ENCODE measurements at places on chromosomes 4 and X. TPM values are rescaled to one million over a fixed set of nuclear protein-coding genes. Genes with fewer than 3 reads are reported as not detected.

DNA sequence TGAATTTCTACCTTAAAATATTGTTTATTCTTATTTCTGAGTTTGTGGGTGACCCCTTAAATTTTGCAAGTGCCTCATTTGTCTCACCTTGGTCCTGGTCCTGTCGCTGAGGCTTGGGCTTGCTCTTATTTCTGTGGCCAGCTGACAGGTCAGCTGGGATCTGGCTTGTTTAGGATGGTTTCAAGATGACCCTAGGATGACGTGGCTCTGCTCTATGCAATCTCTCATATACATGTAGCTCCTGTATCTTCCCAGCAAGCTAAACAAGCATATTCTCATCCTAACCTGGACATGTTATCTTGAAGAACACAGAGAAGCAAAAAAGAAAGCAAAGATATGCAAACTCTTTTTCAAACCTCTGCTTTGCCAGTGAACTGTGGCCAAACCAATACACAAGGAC lies 158.4 kb downstream of the BANK1 start:
- no peak for DNase-seq

GRCh38 chr4:177673985-177674489 lies 231.8 kb upstream of the AGA start:
- DNase-seq, result no peak

DNA sequence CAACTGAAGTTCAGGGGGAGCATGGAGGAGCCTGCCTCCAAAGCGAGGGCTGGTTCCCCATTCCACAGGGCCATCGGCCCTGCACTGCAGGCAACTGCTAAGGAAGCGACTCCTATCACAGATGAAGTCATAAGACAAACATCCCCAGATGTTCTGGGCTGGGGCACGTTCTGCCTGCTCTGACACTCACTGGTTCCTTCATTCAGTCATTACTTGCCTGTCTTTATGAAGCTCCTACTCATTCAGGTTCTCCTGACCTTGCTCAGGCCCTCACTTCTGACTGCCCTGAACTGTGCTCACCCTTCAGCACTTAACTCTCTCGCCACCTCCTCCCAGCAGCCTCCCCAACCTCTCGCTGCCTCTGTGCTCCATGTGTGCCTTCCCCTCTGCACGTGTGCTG lies 2.5 kb upstream of the SLC2A9 start:
- DNase-seq, result no peak

GRCh38 chr4:169220447-169220846 lies 50.3 kb downstream of the SH3RF1 start:
- no peak for DNase-seq

GRCh38 chrX:118459494-118459893 lies 36.1 kb upstream of the DOCK11 start:
- DNase-seq, result no peak

GRCh38 chrX:2385224-2385623 lies 115.6 kb downstream of the DHRSX start:
- no peak for DNase-seq

DNA sequence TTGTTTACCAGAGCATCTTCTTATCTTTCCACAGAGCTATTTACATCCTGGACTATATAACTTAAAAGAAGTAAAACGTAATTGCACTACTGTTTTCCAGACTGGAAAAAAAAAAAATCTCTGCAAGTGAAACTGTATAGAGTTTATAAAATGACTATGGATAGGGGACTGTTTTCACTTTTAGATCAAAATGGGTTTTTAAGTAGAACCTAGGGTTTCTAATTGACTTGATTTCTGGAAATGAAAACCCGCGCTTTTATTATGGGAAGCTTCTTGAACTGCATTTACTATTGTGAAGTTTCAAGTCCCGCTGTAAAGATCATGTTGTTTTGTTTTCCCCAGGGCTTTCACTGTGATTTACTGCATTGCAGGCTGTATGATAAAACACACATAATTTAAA lies 162.7 kb downstream of the STIM2 start:
- no peak for DNase-seq

GRCh38 chr4:96205143-96205936 lies 365.4 kb downstream of the PDHA2 start:
- DNase-seq, result no peak

- DNase-seq, result no peak
Measured at GRCh38 chrX:103879339-103879738, 47.3 kb upstream of the RAB9B start.

GRCh38 chrX:121307449-121307848 lies 260.0 kb downstream of the GLUD2 start:
- DNase-seq, result no peak

GRCh38 chr4:12138488-12138887 lies 709.8 kb upstream of the HS3ST1 start:
- DNase-seq, result no peak

GRCh38 chr4:74132944-74133343 lies 25.0 kb upstream of the MTHFD2L start:
- no peak for DNase-seq

DNA sequence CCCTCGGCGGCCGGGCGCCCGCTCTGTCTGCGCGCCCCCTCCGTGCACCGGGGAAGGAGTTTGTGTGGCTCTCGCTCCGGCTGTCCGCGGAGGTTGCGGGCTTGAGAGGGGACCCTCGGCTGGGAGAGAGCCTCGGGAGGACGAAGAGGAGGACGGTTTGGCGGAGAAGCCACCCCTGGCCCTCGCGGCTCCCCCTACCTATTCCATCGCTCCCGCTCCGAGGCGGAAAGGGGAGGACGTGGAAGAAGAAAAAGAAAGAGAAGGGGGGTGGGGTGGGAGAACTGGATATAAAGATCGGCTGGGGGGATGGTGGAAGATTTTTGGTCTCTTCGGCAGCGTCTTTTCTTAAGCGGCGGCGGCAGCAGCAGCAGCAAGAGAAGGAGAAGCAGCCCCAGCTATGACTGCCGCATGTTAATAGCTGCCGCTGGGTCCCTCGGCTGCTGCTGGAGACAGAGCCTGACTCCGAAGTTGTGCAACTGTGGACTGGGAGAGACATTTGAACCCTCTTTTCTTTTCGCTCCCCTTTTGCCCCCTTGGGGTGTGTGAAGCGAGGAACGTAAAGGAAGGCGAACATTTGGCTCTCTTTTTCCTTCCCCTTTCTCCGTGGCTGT lies 895 bp downstream of the ADGRL3 start:
- no peak for DNase-seq

DNA sequence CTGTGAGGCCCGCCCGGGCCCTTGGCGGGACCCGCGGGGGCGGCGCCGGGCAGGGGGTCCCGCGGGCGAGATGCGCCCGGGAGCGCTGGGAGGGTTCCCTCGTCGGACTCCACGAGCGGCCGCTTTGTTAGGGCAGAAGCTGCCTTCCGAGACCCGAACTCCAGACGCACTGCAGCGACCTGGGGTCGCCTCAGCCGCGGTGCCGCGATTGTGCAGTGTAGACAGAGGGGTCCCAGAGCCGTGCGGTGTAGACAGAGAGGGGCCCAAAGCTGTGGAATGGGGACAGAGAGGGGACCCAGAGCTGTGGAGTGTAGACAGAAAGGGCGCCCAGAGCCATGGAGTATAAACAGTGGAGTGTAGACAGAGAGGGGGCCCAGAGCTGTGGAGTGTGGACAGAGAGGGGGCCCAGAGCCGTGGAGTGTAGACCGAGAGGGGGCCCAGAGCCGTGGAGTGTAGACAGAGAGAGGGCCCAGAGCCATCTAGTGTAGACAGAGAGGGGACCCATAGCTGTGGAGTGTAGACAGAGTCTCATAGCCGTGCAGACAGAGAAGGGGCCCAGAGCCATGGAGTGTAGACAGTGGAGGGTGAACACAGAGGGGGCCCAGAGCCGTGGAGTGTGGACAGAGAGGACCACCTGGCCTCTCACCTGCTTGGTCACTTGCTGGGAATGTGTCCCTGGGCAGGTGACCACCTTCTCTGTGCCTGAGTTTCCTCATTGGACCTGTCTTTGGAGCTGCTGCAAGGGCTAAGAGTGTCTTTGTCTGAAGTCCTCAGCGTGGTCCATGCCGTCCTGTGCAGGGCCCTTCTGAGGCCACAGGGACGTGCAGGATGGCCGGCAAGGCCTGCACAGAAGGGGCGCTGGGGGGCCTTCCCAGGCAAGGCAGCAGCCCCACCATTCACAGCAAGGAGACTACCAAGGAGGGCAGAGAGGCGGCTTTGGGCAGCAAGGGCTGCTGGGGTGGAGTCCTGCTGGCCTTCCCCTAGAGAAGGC lies 875 bp downstream of the RGS12 start:
- DNase-seq, result no peak

- no peak for DNase-seq
Measured at GRCh38 chrX:67351411-67351810, 192.4 kb upstream of the AR start.

- no peak for DNase-seq
Measured at GRCh38 chrX:97401586-97402136, 518.0 kb downstream of the RPA4 start.

DNA sequence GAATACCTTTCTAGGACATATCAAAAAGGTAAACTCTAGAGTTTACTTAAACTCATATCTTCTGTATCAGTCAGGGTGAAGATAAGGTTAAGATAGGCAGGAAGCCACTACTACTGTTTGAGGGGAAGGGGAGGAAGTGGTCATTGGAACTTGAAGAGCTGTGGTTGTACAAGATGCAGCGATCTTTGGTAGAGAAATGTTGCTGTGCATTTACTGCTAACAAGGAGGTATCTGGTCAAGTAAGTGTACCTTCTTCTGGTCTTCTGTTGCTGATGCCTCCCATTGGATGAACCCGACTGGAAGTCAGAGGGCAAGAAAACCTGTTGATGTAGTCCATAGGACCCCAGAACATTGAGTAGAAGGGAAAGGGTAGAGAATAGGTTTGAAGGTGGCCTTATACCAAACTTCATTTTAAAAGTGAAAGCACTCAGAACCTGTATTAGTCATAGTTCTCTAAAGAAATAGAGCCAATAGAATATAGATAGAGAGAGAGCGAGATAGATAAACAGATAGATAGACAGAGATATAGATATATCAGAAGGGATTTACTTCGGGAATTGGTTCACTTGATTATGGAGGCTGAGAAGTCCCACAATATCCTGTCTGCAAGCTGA lies 47.9 kb upstream of the TSPAN5 start:
- no peak for DNase-seq

- no peak for DNase-seq
Measured at GRCh38 chr4:80197601-80198440, 518 bp downstream of the PRDM8 start.

DNA sequence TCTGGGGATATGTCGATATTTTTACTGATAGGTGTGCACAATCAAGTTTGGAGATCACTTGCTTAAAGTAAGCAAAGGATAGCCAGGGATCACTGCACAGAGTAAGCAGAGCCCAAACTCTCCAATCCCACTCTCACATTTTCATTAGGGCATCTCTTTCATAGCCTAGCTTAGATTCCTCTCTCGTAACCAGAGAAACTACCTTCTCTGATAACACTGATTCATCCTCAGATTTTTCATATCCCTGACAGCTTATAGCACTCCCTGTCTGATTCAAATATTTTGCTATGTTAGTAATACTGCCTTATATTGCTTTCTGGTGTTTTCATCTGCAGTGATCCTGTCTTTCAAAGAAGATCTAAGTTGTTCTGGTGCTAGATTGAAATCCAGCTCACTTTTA lies 123.7 kb downstream of the CBLL2 start:
- DNase-seq, result no peak

DNA sequence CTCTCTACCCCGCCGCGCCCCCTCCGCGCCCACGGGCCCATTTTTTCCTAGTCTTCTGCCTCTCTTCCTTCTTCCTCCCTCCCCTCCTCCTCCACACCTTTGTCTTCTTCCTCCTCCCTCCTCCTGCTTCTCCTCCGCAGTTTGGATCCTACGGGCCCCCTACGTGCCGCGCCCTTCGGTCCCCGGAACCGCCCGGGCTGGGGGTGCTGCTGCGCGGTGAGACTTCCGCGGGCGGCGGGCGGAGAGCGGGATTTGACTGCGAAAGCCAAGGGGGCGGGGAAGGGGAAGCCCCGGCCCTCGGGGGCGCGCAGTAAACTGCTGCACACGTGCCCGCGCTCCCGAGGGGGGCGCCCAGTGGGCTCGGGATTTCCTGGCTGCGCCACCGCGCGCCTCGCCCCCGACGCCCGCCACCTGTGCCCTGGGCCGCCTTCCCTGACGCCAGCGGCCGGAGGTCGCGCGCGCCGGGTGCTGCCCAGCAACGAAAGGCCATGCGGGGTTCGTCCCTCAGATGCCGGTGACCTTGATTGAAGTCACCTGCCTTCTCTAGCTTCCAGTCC lies 3.3 kb upstream of the NKX3-2 start:
- no peak for DNase-seq

DNA sequence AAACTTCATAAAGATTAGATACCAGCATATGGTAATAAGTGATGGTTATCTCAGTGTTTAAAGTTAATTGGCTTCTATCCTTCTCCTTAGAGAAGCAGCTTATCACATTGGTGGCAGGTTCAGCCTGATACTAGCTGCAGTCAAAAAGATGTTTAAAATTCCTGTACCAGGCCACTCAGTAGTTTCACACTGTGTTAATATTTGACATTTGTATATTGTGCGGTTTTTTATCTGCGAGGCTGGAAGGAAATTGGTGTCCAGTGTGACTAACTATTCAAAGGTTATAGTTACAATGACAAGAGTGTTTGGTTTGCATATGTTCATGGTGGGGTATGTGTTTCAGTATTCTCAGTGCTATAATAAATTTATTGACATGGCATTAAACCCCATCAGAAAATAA lies 27.5 kb upstream of the TBC1D8B start:
- DNase-seq, result no peak

DNA sequence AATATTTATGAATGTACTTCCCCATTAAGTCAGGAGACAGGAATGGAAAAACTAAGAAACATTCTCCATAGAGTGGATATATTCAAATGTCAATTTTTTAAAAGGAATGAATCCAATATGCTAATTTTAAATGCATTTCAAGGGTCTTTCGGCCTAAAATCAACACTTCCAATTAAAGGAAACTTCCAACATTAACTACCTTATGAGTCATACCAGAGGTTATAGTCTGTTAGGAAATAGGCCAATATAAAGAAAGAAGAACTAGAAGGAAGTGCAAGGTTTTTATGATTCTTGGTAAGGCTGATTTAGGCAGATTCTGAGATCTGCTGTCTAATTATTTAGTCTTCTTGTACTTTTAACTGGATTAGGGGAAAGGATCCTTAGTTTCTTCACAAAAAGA lies 260.1 kb upstream of the EDNRA start:
- DNase-seq, result no peak

DNA sequence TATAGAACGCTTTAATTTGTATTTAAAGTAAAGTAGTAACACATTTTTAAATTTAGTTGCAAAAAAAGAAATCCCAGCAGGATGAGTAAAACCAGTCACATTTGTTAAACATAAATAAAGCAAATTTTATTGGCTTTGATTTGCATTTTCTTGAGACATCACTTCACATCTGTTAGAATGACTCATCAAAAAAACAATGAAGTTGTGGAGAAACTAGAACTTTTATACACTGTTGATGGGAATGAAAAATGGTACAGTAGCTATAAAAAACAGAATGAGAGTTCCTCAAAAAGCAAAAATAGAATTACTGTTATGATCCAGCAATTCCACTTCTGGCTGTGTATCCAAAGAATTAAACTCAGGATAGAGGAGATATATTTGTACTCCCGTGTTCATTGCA lies 454.0 kb upstream of the KLHL4 start:
- no peak for DNase-seq

- DNase-seq, result no peak
Measured at GRCh38 chr4:74516303-74516702, 71.4 kb downstream of the AREG start.

Gene TCEAL3
- total RNA-seq, result 8.3 TPM

Gene SMIM10L2A
- 0.59 TPM for total RNA-seq

Gene S100G
- not detected for total RNA-seq

Gene TECRL
- total RNA-seq, result not detected

Gene DDX53
- total RNA-seq, result not detected
